ENCODE measurements at places on chromosomes 6 and 20.

GRCh38 chr6:99013661-99014060, 65.9 kb upstream of the FBXL4 start:
- no peak for DNase-seq

GRCh38 chr6:25442898-25443297, 163.7 kb downstream of the CARMIL1 start:
- DNase-seq = no peak

- no peak for DNase-seq
Measured at GRCh38 chr20:35277127-35277526, 795 bp downstream of the MMP24OS start.

GRCh38 chr20:19397666-19398065, 185.2 kb downstream of the SLC24A3 start:
- no peak for DNase-seq

GRCh38 chr6:165630544-165630953, 32.5 kb downstream of the PDE10A start:
- no peak for DNase-seq

- DNase-seq = no peak
Measured at GRCh38 chr6:92459606-92460005, 959.8 kb downstream of the EPHA7 start.

DNA sequence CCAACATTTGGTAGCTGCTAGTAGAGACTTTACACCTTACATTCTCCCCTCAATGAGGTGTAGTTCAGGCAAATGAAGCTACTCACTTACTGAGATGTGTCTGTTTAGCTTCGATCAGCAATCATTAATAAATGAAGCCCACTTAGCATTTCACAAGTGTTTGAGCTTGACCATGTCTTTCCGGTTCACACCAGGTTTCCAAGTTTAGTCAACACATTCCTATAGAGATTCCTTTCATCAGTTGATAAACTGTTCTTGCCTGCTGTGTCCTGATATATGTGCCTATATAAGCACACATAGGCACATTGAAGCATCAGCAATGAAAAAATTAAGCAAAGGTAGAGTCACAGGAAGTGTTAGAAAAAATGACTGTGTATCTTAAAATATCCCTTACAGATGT, 150.0 kb downstream of the BTBD3 start:
- no peak for DNase-seq

DNA sequence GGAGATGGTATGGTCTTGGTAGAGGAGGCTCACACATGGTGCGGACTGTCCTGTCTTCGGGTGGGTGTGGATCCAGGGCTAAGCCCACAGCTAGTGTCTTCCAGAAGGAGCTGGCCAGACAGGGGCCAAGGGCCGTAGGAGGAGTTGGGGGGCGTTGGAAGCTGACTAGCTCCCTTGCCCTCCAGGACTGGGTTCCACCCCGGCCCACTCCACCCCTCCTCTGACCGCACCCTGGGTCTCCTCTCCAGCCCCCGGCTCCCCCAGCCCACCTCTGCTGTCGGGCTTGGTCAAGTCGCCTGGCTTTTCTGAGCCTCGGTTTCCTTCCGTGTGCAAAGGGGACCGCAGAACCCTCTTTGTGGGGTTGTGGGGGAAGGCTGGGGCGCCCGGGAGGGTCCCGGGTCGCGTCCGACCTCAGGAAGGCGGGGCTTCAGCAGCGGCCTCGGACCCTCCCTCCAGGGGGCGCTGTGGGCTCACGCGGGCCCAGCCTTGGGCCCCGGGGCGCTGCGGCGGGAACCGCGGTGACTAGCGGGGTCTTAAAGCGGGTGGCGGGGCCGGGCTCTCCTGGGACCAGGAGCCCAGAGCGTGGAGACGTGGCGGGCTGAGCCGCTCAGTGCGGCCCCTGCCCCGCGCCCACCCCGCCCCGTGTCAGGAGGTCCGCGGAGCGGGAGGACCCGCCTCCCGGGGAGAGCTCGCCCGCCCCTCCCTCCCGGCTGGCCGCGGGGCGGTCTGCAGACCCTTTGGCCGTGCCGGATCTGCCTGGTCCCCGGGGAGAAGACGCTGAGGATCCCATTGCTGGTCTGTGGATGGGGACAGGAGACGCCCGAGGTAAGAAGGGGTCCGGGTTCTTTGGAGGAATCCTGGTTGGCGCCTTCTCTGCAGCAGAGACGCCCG, 5.4 kb downstream of the NPBWR2 start:
- peak; percentile 94 for DNase-seq

DNA sequence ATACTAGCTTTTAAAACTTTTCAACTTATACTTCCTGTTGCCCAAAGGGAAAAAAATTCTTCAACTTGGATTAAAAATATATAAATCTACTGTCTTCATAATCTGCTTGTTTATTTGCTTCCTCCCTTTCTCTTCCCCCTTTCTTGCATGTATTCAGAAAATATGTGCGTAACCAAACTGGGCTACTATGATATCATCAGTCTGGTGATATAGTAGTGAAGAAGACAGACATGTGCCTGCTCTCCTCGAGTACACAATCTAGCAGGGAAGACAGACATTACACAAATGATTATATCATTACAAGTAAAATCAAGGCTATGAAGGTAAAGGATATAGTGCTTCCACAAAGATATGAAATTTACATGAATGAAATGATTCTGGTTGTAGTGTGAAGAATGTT, 31.0 kb downstream of the IBTK start:
- DNase-seq = no peak

GRCh38 chr6:125154118-125154760, 666 bp downstream of the TPD52L1 start:
- DNase-seq = no peak

DNA sequence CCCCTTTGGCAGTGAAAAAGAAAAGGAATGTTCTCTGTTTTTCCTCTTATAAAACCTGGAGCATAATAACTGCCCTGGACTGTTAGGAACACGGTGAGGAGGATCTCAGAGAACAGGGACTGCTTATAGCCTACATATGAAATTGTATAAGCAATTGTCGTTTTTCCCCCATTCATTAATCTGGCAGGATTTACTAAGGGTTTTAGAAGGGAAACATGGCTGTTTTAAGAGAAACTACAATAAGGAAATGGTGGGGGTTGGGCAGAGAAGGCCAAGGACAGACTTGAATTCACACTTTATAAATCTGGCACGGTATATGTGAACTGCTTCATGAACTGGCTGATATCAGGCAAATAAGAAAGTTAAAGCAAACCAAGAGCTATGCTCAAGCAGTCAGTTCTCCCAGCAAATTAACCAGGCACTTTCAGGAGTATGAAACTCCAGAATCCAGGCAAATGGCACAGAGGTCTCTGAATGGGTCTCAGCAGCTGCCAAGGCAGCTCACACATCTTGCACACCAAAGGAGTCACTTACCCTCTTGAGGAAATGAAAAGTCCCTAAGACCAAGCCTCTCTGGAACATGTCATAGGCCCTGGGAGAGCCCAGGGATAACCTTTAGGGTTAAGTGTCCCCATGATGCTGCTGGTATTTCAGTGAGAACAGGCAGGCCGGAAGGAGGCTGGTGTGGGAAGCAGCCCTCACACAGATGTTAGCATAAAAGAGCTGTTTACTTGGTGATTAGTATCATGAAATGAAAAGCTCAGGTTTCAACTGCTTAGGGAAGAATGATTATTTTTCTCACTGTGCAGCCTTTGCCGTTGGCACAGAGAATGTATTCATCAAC, 260.5 kb upstream of the MARCKS start:
- no peak for DNase-seq

DNA sequence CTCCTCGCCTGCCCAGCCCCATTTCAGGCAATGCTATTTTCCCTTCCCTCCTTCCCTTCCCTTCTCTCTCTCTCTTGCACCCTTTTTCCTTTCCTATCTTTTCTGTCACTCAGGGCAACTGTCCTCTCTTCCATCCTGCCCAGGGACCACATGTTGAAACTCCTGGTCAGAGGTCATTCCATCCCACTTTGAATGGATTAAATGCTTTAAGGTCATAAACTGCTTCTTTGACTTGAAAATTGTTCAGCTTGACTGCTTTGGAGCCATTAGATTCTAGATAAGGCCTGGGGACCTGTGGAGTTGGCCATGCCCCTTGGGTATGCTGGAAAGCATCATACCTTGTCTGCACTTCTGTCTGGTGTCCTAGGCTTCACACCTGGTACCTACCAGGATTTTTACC, 106.1 kb downstream of the DTNBP1 start:
- no peak for DNase-seq

DNA sequence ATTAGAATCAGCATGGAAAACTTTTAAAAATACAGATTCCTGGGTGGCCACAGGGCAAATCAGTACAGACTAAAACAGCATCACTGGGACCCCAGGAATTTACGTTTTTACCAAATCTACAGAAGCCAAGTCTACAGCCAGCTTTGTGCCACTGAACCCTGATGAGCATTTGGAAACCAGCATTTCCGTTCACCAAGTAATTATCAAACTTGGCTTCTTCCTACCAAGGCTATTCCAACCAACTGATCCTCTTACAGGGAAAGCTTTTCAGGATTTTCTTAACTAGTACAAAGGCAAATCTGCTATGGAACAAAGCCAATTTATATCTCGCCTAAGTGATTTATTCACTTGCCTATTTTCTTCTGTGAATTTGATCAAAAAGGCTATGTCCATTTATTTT, 47.0 kb downstream of the PLAGL1 start:
- no peak for DNase-seq

- no peak for DNase-seq
Measured at GRCh38 chr20:25669826-25670422, 26.7 kb downstream of the ZNF337 start.

GRCh38 chr20:2849529-2849928, 9.0 kb downstream of the VPS16 start:
- DNase-seq = no peak

DNA sequence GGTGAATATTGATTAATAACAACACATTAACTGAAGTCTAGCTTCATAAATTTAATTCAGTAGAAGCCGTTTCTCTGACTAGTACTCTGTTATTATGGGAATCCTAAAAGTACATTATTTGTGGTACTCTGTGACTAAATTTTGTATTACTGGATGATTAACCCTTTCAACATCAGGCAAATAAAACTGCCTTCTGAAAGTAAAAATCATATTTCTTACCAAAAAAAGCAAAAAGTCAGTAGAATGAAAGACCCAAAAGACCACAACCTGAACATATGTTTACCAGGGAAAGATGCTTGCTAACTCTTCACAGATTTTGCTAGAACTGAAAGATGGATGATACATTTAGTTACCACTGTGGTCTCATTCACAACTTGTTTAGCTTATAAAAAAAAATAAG, 73.2 kb downstream of the AHI1 start:
- DNase-seq = no peak

DNA sequence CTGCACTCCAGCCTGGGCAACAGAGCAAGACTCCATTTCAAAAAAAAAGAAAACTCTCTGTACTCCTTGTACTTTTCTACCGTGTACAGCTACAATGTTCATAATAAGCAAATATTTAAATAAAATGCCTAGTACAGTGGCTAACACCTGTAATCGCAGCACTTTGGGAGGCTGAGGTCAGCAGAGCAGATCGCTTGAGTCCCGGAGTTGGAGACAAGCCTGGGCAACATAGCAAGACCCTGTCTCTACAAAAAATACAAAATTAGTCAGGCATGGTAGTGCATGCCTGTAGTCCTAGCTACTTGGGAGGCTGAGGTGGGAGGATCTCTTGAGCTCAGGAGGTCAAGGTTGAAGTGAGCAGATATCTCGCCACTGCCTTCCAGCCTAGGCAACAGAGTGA, 5.7 kb downstream of the NAPB start:
- no peak for DNase-seq

DNA sequence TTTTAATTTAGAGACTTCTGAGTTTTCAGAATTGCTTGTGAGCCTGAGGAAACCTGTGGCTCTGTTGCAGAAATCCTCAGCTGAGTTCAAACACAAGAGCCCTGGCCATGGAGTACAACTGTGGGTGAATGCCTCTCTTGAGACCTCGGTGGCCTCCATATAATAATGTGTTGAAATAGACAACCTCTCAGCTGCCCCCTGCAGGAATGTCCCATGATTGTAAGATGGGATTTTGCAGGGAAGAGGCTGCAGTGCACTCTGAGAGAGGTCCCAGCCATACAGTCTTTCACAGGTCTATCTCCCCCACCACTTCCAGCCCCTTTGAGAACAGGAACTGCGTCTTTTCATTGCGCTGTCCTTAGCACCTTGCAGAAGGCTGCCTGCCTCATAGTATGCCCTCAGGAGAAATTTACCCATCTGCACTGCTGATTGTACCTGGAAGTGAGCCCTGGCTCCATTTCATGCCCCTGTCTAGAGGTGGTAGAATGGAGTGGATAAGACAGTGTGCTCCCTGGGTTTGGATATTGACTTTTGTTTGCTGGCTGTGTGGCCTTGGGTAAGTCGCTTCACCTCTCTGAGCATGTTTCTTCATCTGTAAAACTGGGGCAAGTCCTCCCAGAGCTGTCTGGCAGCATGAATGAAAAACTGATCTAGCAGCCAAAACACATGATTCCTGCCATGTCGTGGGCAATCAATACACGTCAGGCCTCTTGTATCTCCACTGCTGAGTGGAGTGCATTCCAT, 16.8 kb upstream of the CDH22 start:
- DNase-seq = no peak

DNA sequence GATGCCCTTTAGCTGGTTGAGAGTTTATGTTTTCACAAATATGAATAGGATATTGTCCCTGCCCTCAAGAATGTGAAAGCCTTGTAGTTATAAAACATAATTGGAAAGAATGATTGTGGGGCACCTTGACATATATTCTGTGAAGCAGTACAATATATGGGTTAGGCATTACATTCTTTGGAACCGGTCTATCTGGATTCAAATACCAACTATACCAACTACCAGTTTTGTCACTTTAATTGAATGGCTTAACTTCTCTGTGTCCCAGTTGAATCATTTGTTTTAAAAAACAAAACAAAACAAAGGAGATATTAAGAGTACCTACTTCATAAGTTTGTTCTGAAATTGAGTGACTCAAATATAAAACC, 146.5 kb downstream of the TBC1D32 start:
- DNase-seq = no peak

- no peak for DNase-seq
Measured at GRCh38 chr6:99014061-99014460, 66.3 kb upstream of the FBXL4 start.

DNA sequence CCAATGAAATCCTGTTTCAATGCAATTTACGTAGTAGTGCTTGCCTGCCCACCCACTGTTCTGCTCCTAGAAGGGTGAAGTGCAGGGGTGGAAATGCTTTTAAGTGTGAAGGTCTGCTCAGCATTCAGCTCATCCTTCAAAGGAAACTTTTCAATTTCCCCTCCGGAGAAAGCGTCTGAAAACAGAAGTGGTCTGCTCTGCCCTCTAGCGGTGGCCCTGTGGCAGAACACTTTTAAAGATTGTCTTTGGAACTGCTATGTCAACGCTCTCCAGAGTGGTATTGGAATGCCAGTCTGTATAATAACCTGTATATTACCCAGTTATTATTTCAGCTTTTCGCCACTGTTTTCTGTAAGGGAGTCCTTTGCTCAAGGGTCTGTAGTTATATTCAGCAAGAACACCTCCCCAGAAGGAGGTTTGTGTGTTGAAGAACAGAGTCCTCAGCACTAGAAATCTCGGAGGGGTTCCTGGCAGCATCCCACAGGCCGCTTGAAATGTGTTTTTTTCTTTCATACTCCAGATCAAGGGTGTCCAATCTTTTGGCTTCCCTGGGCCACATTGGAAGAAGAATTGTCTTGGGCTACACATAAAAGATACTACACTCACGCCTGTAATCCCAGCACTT, 63.1 kb upstream of the KLHL31 start:
- DNase-seq = peak; percentile 67

All from memory B cell (primary cell).